ENCODE measurements at places on chromosomes 3 and 15.

- no peak for DNase-seq
These were observed 11.4 kb upstream of the C3orf20 start for GRCh38 chr3:14663396-14664135.

DNA sequence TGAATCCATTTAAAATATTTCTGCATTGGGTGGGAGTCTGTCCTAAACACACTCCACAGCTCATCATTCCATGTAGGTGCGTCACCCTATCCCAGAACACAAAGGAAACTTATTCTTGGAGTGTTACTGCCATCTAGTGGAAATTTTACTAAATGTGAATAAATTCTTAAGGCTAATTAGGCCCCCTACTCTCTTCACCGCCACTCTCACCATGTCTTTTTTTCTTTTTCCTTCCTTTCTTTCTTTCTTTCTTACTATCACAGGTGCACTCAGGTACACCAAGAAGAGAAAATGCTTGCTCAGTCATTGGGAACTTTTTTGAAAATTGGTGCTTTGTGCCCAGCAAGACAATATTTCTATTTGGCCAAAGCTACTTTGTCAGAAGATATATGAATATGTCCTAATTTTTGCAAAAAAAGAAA is 26.4 kb upstream of the ATP8B4 start:
- no peak for DNase-seq

DNA sequence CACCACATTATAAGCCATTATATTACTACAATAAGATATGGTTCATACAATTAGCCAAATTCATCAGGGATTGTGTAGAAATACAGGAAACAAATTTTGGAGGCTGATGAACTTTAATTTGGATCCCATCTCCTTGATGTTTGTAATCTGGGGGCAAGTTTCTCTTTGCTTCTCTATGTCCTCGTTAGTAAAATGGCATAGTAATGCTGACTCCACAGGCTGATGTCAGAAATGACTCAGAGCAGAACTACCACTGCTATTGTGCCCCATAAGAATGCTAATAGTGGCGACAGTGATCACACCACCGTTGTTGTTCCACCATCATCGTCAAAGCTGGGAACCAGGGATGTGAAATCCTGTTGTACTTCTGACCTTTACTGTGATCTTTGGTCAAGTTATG is 722.3 kb upstream of the LMCD1 start:
- no peak for DNase-seq

DNA sequence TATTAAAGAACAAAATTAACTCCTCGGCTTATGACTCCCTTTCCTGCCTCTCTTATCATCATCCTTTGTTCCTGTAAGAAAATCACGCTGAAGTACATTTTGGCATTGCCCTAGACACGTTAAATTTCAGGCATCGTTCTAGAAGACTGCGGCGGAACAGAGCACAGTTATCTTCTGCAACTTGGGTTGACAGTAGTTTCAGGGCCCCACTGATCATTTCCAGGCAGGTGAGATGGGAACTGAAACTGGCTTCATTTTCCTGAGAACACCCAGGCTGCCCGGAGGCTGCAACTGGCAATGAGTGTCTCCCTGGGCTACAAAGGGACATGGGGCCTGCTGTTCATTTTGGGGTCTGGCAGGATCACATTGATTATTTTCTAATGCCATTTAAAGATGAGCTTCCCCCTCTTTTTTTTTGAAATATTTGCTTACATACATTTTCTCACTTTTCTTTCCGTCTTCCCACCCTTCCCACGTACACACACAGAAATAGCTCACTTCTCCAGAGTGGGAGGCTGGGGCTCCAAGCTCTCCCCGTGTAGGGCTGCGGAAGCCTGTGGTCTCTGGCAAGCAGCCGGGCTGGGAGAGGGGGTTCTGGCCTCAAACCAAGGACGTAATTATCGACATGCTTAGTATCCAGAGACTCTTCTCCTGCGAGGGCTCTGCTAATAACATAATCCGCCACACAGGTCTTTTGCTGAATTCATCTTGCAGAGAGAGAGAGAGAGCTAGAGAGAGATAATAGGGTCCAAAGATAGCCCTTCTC is 267.4 kb downstream of the ABHD5 start:
- DNase-seq: no peak

DNA sequence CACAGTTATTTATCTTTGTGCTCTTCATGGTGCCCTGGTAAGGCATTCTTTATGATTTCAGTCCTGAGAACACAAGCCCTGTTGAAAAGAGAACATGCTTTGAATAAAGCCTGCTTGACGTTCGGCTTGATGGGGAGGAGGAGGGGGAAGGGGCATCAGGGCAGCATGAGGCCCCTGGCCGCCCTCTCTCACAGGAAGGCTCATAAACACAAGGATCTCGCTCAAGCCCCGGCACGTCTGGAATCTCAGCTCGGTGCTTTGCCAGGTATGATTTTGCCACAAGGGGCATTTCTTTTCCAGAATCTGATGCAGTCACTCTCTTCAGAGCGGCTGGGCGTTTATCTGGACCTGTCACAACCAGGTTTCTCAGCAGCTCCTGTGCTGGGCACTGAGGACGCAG is 129.4 kb downstream of the DNAJB8 start:
- no peak for DNase-seq

DNA sequence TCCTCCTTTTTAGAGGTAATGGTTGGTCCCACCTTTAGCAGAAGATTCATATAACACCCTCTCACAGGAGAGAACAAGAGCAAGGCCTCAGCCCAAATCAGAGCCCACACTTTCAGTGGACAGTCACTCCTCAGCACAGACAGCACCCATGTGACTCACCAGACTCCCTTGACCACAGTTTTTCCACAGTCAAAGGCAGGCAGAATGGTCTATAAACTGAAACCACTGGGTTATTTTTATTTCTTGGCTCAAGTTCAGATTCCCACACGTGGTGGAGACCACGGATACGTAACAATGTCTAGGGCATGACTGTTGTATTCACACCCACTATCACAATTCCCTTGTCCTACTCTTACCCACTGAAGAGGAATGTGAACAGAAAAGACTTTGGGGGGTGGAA is 237.8 kb upstream of the UBE2E1 start:
- no peak for DNase-seq

DNA sequence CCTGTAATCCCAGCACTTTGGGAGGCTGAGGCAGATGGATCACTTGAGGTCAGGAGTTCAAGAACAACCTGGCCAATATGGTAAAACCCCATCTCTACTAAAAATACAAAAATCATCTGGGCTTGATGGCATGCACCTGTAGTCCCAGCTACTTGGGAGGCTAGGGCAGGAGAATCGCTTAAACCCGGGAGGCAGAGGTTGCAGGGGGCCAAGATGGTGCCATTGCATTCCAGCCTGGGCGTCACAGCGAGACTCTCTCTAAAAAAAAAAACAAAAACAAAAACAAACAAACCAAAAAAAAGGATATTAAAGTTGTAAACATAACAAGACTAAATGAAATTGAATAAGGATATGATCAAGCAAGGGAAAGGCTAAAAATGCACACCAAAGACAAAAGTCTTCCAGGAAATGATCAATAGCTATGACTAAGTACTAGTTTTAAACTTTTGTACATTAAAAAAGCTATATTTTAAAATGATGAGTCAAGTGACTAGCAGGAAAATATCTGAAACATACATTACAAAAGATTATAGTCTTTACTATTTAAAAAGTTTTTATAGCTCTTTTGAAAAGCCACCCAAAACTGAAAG is 28.6 kb downstream of the KLHL6 start:
- DNase-seq: no peak

GRCh38 chr15:87986776-87987175 is 269.8 kb downstream of the NTRK3 start:
- no peak for DNase-seq

- no peak for DNase-seq
These were observed 70.4 kb downstream of the UMPS start for GRCh38 chr3:124800511-124801258.

DNA sequence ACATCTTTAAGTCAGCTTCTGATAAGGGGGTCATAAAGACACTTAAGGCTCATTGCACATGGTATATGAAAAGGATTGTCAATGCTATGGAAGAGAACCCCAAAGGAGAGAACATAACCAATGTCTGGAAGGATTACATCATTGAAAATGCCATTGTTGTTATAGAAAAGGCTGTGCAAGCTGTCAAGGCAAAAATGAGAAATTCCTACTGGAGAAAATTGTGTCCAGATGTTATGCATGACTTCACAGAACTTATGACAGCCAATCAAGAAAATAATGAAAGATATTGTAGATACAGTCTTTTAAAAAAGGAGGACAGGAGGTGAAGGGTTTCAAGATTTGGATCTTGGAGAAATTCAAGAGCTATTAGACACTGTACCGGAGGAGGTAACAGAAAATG is 96.3 kb upstream of the MBNL1 start:
- no peak for DNase-seq

DNA sequence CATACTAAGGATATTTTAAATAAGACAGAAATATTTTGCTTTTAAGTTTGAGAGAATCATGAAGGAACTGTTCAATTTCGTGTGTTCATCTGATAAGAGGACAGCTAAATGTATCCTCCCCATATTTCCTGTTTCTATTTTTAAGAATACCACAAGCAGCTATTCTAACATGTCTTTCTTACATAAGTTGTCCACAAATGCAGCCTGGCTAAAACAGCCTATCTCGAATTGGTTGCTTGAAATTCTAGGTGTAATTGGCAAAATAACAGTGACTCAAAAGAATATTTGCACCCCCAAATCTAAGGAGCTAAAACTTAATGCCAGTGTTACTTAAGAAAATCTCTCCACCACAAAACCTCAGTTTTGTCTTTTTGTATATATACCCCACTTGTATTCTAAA is 35.0 kb downstream of the BTLA start:
- no peak for DNase-seq

GRCh38 chr3:116440196-116440595 is 5.1 kb downstream of the LSAMP start:
- DNase-seq: no peak

GRCh38 chr15:84859144-84859543 is 25.3 kb upstream of the SLC28A1 start:
- DNase-seq: no peak

DNA sequence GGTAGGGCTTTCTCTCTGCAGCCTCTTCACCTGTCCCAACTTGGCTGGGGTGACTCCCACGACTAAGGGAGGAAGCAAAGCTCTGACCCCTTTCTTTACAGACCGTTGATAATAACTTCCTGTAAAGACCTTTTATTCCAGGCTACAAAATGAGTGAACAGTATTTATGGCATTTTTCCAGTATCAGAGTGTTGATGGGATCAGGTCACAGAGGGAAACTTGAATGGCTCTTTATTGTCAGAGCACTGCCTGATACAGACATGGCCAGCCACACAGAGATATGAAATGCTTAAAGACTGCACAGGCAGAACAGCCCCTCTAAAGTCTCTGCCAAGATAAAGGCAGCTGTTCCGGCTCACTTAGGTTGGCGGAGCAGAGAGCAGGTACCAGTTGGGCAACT is 1033.9 kb upstream of the NR2F2 start:
- DNase-seq: no peak

DNA sequence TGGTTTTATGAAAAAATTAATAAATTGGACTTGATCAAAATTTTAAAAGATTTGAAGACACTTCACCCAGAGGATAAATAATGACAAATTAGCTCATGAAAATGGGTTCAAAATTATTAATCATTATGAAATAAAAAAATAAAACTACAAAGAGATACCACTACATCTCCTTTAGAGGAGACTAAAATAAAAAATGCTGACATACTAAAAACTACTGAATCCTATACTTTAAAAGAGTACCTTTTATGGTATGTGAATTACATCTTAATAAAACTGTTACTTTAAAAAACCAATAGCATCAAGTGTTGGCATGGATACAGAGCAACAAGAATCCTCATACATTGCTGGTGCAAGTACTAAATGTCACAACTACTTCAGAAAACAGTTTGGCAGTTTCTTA is 46.0 kb upstream of the MYRIP start:
- no peak for DNase-seq

- peak; percentile 9 for DNase-seq
These were observed 460 bp upstream of the ZMAT3 start for GRCh38 chr3:179072100-179072438.

DNA sequence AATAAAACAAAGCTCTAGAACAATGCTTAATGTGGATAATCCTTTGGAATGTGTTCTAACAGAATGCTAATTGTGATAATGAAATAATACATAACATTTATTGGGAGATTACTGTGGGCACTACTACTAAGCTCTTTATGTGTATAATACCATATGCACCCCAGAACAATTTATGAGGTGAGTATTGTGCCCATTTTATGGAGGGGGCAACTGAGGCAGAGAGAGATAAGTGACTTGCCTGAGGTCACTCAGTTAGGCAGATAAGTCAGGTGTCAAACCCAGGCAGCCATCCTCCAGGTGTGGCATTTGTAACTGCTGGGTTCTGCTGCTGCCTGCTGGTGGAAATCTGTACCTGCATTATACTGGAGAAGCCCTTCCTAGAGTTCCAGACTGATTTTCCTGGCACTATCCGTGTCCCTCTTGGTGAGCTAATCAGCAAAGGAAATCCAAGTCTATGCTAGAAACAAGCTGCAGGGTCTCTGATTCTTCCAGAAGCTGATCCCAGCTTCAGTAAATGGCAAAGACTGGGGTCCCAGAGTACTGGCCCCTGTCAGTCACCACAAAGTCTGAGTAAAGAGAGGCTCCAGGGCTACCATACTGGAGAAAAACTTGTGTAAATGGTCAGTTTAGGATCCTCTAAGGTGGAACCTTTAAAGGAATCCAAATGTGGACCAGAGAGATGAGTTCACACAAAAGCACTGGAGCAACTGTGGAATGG is 22.6 kb upstream of the RBP1 start:
- no peak for DNase-seq
